T47D (cell line): ENCODE measurements at places on chromosomes 5 and 9.

GRCh38 chr5:135373736-135374515, 25.1 kb downstream of the MACROH2A1 start:
- no peak for DNase-seq

- no peak for DNase-seq
Observed at GRCh38 chr5:36787365-36788093, 89.0 kb upstream of the NIPBL start.

- DNase-seq, result no peak
Observed at GRCh38 chr5:36300927-36301540, 668 bp downstream of the RANBP3L start.

DNA sequence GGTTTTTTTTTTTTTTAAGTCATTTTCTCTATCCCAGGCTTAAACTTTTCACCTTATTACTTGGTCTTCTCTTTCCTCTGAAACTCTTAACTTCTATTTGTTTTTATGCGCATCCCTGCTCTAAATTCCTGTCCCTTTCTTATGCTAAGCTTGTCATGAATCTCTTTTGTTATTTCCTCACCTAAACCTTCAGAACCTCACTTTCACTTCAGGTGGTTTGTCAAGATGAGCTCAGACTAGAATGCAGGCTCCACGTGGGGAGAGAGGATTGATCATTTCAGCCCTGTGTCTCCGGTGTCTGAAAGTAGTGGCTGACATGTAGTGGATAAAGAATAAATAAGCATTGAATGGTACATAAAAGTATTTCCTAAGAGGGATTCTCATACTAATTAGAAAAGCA, 63.6 kb downstream of the ANXA1 start:
- no peak for DNase-seq

- DNase-seq, result no peak
Observed at GRCh38 chr9:12463641-12464040, 229.5 kb upstream of the TYRP1 start.
